Effector CD8-positive, alpha-beta T cell (primary cell): ENCODE measurements at places on chromosomes 7 and 10.

DNA sequence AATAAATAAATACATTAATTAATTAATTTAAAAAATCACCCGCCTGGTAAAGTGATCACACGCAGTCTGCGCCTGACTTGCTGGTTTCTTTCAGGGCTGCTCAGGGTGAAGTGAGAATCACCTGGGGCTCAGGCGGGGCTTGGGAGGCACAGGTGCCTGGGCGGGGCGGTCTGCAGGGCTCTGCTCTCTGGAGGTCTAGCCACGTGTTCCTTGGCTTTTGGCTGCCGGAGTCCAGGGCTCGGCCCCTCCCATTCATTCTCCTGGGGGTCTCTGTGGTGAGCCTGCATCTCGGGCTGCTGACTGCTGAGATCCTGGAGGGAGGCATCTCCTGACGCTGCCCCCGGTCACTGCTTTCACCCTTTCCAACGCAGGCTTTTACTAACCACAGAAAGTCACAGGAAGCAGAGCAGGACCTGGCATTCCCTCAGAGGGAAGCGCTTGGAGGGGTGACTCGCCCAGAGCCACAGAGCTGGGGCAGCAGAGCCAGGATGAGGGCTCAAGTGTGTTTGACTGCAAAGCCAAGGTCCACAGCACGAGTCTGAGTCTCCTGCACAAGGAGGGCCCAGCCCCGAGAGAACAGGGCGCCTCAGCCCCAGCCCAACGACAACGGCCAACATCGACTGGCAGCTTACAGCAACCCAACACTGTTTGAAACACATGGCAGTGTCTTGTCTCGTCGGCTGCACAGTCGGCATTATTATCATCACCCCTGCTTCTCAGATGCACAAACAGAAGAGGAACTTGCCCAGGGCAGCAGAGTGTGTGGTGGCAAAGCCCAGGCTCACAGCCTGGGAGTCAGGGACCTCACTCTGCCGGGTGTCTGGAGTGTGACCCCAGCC, 22.4 kb upstream of the MNX1 start:
- no peak for DNase-seq

DNA sequence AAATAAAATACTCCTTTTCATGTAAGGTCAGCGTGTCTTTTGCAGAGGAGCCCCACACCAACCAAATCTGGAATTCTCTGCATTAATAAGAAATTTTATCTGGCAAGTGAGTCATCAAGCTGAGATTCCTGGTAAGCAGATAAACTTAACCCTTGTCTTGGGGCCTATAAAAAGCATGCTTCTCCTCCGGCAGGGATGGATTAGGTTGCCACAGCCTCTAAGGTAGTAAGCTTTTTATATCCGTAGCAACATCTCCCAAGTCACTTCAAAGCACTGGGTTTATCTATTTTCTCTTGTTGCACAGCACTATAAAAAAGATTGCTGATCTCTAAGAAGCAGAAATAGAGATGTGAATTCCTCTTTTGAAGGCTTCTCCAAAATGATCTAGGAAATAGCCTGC, 202.8 kb upstream of the NOBOX start:
- DNase-seq, result no peak

- DNase-seq, result no peak
These were observed 259.0 kb downstream of the CXCL12 start for GRCh38 chr10:44125879-44126278.

DNA sequence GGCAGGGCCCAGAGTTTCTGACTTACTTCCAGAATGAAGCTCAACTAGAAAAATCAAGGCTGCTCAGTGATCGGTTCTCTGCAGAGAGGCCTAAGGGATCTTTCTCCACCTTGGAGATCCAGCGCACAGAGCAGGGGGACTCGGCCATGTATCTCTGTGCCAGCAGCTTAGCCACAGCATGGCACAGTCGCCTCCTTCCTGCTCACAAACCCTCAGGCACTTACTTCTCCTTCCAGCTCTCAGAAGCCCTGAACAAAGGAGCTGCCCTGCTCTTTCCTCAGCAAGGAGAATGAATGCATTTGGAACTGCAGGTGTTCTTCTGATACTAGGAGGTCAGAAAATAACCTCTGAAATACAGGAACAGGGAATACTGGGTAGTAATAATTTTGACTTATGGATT, 219.7 kb upstream of the PRSS1 start:
- no peak for DNase-seq

DNA sequence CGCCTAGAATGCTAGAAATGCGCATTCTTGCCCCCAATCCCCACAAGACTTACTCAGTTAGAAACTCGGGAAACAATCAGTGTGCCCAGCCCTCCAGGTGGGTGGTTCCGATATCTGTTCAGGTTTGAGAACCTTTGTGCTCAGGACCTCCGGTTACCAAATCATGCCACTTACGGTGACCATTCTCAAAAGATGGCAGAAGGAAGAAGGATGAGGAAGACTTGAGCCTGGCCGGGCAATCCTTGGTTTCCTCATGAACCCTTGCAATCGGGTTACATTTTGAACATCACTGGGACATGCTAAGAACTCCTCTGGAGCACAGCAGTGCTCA, 52.1 kb downstream of the RBM17 start:
- DNase-seq, result no peak

- peak; percentile 45 for DNase-seq
These were observed 290.7 kb downstream of the CCDC3 start for GRCh38 chr10:12710594-12711349.

GRCh38 chr7:43869867-43870240, 537 bp upstream of the MRPS24 start:
- DNase-seq, result no peak

- no peak for DNase-seq
These were observed 56.6 kb downstream of the PARD3 start for GRCh38 chr10:34758447-34758996.

GRCh38 chr7:149071182-149071635, 19.3 kb downstream of the ZNF786 start:
- no peak for DNase-seq

GRCh38 chr10:124605856-124606812, 138.0 kb downstream of the FAM53B start:
- DNase-seq, result no peak
